ENCODE measurements at places on chromosomes 2 and 18.

DNA sequence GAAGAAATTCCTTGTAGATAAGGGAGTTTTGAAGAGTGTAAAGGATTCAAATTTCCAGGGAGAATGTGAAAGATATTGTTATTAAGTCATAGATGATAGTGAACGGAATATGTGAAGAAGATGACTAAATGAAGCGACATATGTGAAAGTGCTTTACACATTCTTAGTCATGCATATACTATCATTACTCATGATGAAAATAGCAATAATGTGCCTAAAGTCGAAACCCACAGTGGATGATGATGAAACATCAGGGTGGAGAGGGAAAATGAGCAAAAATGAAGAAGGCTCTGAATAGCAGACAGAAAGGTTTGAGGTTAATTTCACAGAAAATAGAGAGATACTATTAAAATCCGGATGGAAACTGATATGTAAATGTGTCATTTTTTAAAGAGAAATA is 1237.1 kb downstream of the LRP1B start:
- DNase-seq = no peak

DNA sequence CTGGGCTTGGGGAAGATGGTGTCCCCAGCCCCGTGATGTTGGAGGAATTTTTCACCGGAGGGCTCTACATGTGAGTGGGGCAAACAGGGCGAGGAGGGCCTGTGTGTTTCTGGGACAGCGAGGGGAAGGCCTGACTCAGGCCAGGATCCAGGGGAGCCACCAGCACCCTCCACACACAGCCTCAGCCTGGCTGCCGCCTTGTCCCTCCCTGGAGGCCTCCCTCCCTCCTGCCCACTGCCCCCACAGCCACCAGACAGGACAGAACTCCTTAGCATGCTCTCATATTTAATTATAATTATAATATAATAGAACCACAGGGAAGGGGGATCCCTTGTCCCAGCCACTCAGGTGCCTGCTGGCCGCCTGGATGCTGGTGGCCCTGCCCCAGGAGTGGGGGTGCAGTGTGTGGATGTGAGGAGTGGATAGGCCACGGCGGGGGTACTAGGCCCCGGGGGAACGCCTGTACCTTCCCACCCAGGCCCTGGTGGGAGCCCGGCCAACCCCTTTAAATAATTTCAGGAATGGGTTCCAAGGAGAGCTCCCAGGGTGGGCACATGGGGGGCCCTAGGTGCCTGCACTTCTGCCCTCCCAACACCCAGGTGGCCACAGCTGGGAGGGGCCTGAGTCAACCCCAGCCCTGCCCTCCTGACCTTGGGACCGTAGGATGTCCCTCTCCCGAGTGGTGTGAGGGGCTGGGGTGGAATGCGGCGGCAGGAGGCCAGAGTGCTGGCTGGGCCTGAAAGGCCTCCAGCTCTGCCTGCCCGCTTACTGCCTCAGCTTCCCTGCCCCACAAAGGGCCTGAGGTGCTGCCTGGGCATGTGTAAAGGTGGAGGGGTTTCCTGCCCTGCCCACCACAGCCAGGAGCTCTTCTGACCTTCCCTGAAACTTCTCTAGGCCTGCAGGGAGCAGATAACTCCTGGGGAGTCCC is 8.8 kb downstream of the PDCD1 start:
- DNase-seq = peak; percentile 39

- DNase-seq = no peak
Observed at GRCh38 chr2:99403524-99403923, 66.3 kb downstream of the EIF5B start.

DNA sequence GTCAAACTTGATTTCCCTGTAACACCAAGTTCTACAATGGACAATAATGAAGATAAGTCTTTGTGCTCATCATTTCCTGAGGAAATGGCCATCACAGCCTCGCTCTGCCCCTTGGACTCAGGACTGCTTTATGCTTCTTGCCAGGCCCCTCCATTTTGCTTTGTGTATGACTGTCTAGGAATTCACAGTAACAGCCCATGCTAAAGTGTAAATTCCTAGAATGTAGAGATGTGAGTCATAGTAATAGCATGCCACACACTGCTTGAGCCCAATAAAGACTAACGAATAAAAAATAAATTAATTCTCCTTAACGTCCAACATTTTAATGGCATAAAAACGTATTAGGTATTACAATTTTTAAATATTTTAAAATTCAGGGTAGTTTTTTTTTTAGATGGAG is 226.5 kb downstream of the PID1 start:
- no peak for DNase-seq

- DNase-seq = no peak
Observed at GRCh38 chr18:26763446-26764110, 101.9 kb downstream of the AQP4 start.

DNA sequence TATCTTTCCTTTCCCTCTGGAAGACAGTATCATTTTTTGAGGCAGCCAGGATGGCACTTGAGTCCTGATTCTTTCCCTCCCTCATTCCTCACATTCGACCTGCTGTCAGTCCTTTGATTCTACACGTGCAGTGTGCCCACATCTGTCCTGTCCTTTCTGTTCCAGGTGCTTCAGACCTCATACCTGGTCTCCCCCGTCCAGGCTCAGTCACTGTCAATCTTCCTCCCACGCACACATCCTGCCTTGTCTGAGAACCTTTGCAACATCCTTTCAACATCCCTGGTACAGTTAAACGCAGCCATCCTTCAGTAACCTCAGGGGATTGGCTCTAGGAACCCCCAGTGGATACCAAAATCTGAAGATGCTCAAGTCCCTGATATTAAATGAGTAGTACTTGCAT is 10.1 kb downstream of the BCL2 start:
- DNase-seq = peak; percentile 57

- no peak for DNase-seq
Observed at GRCh38 chr2:196247976-196248280, 76.5 kb upstream of the STK17B start.

- DNase-seq = no peak
Observed at GRCh38 chr2:18900691-18901141, 311.3 kb upstream of the NT5C1B start.

GRCh38 chr2:239688122-239688681 is 287.4 kb upstream of the HDAC4 start:
- DNase-seq = no peak

DNA sequence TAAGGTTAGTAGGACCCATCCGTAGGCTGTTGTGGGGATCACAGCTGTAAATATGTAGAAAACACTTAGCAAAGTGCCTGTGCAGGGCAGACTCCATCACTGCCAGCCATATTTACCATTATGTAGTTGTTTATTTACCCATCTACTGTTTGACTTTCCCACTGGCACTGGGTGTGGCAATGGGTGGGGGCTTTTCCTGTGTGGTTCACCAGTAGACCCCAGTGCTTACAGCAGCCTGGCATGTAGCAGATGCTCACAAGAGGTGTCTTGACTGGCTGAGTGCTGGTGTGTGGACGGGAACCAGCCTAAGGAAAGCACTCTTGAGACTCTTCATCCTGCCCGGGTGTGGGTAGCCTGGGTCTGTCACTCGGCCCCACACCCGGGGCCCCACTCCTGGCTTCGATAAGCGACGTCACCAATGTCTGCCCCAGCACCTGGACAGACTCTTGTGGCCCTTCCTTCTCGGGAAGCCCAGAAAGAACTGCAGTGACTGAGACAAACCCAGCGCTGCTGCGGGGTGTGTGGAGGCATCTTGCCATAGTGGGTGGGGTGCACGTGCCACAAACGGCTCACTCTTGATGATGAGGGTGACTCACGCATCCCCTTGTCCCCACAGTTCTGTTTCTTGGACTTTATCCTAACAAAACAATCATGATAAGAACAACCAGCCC is 78.3 kb downstream of the HDAC4 start:
- peak; percentile 54 for DNase-seq

GRCh38 chr2:85073033-85073432 is 60.2 kb upstream of the TCF7L1 start:
- DNase-seq = no peak
